BJ (cell line): ENCODE measurements at places on chromosomes 6 and 20.

DNA sequence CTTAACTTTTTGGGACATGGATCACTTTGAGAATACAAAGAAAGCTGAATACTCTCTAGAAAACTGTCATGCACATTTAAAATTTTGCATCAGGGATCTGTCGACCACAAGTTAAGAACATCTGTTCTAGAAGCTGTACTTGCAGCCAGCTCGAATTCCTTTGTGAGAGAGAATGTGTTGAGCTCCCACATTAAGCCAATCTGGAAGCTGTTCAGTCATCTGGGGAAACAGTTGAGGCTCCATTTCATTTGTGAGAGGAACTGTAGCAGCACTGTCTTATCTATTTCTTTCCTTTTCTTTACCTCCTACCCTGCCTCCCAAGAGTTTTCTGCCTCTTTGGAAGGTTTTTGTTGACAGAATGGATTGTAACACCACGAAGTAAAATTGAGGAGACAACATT, 50.8 kb downstream of the KAT14 start:
- no peak for DNase-seq

DNA sequence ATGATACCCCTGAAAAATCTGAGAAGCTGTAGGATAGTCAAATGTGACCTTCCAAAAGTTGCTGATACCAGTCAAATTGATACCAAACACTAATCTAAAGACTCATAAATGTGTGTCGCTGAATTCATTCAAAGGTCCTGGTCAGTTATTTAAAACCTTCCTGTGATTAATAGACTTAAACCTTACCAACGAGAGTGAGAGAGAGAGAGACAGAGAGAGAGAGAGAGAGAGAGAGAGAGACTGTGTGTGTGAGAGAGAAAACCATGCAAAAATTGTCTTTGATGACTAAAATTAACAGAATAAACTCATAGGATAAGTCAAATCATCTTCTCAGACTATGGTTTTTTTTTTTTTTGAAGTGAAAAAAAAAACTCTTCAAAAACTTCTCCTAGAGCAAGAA, 370.9 kb upstream of the HS3ST5 start:
- no peak for DNase-seq

- no peak for DNase-seq
Measured at GRCh38 chr6:154513601-154514320, 3.3 kb upstream of the CNKSR3 start.

DNA sequence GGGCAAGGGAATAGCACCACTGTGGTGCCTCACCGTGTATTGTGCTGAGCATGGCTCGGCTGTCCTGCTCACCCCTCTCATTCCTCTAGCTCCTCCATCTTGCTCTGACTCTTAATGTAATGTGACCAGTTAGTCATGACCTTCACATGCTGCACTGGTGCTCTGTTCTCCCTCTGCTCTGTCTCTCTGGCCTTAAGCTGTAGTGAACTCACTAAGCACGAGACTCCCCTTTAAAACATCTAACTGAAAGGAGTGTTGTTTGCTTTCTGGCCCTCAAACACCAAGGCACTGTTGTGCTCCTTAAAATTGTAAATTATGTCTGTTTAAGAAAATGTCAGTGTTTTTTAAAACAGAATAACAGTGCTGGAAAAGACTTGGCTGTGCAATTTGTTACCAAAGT, 140.4 kb downstream of the HDGFL1 start:
- no peak for DNase-seq

DNA sequence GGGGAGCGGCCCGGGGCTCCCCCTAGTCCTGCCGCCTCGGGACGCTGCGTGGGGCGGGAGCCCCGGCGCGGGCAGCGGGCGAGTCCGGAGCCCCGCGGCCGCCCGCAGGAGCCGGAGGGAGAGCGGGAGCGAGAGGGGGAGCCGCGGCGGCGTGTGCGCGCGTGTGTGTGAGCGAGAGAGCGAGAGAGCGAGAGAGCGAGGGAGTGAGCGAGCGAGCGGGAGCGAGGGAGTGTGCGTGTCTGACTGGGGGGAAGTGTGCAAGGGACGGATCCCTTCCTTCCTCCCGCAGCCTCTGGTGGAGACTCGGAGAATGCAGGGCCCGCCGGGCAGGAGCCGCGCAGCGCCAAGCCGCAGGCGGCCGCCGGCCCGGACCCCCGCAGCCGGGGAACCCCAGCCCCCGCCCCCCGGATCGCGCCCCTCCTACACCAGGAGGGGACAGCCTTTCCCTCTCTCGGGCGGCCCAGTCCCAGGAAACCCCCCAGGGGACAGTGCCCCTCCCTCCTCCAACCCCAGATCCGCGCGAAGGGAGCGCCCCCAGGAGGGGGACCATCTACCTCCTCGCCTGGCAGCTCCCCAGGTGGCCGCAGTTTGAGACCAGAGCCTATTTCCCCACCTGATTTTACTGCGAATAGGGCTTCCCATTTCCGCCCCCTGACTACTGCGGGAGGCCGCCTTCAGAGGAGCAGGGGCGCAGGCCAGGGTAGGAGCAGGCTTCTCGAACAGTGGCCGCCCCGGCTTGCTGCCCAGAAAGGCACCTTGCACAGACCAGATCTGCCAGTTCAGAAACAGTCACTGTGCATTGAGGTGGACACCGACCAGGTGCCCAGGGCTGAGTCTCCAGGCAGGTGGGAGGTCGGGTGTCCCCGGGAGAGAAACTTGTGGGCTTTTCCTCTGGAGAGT, at the start of gene CDH22:
Gene CDH22, minus strand, starts transcription at position 241 of the 900 bp plus-strand sequence. CDS start 57,204 bp downstream, outside the sequence.
- DNase-seq: no peak
